Activated B cell treated with CpG ODN at 0.5 μM for 24 hours (primary cell): ENCODE measurements at places on chromosomes 7 and 10.

DNA sequence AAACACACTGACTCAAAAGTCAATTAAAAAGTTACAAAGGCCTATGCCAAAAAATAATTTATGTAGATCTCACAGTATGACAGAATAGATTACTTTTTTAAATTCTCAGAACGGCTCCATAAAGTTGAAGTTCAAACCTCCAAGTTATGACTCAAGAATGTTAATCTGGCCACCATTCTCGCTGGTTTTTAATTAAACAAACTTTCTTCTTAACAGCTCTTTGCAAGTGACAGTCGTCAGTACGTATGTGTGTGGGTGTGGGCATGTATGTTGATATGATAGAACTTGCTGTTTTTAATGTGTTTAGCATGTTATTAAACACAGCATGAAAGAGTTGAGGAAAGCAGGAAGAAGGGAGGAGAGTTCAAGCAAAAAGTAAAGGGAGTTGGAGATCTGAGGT, 18.5 kb downstream of the PRKCQ start:
- no peak for DNase-seq

- no peak for DNase-seq
Observed at GRCh38 chr10:5606864-5607263, 59.5 kb downstream of the ASB13 start.

- DNase-seq = no peak
Observed at GRCh38 chr10:78716043-78716660, 352.6 kb upstream of the ZMIZ1 start.

DNA sequence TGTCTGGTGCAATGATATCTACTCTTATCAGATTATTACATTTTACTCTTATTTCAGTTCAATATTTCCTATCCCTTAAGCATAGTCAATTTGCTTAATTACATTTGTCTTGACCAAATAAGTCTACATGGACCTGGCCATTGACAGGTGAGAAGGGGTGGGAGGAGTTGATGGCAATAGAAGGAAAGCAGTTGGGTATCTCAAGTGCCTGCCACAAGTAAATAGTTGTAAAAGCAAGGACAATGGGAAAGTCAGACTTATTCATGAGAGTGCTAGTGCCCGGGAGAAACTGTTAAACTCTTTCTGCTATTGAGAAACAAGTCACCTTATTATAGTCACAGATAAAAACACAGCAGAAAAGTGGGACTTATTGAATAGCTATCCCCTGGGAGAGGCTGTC, 32.4 kb upstream of the HGF start:
- no peak for DNase-seq

GRCh38 chr7:26653430-26654399, 210.7 kb downstream of the SKAP2 start:
- DNase-seq = no peak

GRCh38 chr10:11145495-11145855, 127.8 kb downstream of the CELF2 start:
- DNase-seq = no peak
